Stimulated activated CD4-positive, alpha-beta T cell treated with anti-CD3 and anti-CD28 coated beads, TNF-alpha, amount 100 ng/mL, for 24 hours (primary cell): ENCODE measurements at places on chromosomes 5 and 9.

DNA sequence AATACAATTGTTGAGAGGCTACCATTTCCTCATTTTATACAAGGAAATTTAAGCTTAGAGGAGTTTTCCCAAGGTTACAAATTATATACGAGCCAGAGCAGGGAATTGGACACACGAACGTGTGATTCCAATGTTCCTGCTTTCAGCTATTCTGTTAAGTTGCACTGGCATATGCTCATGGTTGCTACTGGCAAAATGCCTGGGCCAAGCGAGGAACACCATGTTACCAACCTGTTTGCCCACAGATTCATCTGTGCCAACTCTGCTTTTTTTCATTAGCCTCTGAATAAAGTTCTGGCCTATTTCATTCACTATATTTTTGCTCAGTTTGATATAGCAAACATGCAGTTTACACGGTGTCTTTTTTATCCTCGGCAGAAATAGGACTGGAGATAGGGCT, 5.1 kb upstream of the C5orf46 start:
- no peak for DNase-seq

DNA sequence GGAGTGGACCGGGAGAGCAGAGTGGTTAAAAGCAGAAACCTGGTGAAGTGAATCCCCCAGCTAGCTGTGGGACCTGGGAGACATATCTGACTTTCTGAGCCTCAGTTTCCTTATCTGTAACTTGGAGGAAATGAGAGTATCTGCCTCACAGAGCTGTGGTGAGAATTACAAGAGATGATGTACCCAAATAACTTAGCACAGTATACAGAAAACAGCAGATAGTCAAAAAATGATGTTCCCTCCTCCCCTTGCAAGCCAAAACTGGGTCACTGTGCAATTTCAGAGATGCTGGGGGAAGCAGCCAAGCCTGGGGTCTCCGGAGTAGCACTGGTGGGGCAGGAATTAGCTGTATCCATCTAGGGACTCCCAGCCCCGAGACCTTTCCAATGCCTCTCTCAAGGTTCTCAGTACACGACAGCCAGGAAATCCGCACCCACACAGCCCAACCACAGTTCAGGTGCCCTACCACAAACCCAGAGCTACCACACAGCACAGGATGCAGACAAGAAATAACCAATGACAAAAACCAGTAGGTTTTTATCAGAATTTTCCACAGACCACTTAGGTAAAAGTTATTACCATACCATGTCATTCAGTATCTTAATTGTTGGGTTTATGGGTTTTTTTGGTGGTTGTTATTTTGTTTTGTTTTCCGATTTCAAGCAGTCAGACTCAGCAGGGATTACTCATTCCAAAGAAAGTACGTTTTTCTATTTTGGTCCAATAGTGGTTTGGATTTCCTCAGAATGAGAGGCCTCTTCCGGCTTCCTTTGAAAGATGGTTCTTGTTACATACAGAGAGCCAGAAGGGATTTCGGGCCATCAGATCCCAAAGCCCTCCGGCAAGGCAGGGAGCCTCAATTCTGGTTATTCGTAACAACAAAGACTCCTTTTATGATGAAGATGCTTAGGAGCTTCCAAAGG, 4.9 kb upstream of the HRH2 start:
- DNase-seq, result peak; percentile 63

DNA sequence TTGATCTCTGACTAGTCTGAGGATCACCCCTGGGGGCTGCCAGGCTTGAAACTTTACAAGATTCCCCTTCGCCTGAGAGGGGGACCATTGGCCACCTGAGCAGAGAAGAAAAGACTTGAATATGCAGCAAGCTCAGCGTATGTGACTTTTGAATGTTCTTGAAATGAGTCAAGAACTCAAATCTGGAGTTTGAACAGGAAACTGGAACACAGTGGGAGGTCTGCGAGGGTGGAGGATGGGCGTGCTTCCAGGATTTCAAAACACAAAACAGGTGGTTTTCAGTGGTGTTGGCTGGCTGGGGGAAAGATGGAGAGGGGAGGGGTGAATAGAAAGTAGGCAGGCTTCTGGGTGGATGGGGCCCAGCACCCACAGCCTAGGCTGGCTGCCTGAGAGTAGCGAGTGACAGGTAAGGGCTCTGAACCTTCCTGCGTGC, 40.6 kb downstream of the TMEM174 start:
- DNase-seq, result no peak

DNA sequence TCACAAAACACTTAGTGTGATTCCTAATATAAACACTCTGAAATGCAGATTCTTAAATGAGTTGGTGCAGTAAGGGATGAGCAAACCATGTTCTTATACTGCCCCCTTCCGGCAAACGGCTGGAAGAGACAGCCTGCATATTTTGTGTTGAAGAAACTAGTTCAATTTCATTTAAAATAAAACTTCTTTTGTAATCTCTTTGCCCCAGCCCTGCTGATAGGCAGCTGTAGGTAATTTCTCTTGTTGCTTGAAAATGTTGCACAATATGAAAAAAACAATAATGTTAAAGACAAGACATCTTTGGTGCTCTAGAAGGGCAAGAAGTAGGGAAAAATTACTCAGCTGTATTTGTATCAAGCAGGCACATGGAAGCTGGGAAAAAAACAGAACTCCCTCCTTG, 89.7 kb upstream of the CCNG1 start:
- no peak for DNase-seq

GRCh38 chr5:28766565-28767158, 1728.3 kb upstream of the CDH9 start:
- no peak for DNase-seq

GRCh38 chr9:138023394-138024124, 146.0 kb downstream of the CACNA1B start:
- no peak for DNase-seq

- no peak for DNase-seq
Measured at GRCh38 chr9:71966601-71967000, 55.2 kb downstream of the C9orf85 start.

GRCh38 chr9:97518166-97518908, 16.9 kb downstream of the TMOD1 start:
- DNase-seq, result no peak

DNA sequence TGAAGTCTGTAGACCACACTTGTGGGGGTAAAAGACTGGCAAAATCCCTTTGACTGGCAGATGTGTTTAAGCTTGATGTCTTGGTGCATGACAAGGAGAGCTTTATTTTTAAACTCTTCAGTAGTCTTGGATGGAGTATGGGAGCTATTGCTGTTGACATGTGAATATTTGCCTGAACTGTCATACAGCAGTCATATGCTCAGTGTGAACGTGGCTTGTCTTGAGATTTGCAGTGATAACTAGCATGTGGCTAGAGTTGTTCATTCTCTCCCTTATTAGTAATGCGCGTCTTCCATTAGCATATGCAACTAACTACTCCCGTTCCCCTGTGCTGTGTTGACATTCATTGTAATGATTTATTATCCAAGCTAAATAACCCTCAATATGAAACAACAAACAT, 523.6 kb upstream of the WWC1 start:
- no peak for DNase-seq

DNA sequence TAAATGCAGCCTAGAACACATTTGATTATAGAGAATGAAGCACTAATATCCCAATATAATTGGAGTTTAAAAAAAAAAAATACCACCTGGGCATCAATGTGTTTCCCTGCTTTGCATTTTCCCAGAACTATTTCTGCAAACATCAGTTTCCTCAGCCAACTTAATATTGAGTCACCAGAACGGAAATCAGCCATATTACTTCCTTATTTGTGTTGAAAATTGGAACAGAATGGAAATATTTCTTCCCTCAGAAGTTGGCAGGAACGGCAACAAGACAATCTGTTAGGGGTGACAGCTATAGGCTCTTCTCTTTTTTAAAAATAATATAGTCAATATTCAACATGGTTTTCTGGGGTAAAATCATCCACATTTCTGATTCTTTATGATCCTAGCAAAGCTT, 4.0 kb downstream of the MFAP3 start:
- DNase-seq, result no peak

DNA sequence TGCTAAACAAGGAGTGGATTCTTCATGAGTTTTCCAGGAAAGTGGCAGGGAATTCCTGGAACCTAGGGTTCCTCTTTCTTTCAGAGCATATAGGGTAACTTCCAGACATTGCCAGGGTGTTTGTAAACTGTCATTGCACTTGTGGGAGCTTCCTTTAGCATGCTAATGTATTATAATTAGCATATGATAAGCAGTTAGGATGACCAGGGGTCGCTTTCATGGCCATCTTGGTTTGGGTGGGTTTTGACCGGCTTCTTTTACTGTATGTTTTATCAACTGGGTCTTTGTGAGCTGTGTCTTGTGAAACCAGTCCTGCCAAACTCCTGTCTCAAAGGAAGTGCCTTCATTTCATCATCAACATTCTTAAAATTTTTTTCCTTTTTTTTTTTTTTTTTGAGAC, 11.9 kb upstream of the MELK start:
- no peak for DNase-seq

DNA sequence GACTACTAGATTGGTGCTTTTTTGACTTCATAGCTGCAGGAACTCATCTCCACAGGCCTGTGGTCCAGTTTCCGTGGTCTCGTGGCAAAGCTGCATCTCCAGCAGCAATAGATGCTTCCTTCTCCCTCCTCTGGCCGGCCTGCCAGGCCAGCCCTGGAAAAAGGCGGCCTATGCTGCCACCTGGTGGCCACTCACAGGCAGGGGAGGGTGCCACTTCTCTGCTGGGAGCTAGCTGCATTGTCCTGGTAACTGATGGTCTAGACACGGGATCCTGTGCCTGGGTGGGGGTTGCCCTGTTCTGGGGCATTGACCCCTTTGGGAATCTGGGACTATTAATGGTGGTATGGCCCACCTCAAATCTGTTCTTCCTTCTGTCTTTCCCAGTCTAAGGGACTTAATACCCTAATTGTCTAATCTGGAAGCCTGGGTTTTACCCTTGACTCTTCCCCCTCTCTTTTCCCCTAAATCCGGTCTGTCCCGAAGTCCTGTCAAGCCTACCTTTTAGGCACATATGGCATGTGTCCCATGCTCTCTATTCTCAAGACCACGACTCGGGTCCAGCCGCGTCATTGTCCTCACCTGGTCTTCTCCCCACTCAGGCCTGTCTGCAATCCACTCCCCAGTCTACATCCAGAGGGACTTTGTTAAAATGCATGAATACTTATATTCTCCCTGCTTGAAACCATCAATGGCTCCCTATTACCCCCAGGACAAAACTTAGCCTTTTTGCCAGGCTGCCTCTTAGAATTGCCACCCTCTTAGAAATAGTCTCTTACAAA, 20.1 kb upstream of the PTGS1 start:
- DNase-seq, result peak; percentile 58

DNA sequence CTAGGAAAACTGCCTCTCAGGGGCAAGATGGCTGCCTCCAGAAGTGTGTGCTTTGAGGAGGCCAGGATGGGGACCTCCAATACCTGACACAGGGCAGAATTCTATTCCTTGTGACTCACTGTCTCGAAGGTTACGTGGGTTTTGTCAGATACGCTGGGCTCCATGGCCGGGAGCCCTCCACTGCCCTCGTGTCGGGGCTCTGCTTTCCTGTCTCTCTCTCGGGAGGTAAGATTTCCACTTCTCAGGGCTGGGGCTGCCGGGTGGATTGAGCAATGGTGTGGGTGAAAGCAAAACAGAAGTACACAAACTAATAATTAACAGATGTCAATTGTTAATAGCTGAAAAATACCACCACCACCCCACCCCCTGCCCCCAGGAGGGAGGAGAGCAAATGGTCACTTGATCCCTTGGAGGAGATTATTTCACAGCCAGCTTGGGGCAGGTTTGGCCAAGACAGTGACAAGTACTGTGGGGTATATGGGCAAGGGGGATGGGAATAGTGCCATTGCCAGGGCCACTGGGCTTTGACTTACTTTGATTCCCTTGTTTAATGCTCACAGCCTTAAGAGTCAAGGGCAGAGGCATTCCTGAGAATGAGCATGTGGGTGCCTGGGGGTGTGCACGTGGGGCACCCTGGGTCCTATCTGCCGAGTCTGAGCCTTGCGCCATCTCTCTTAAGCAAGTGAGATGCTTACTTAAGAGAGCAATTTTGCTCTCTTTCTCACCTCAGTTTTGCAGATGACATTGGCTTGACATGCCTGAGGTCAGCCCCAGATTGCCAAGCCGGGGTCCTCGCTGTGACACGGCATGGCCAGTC, 28.8 kb upstream of the DAB2IP start:
- no peak for DNase-seq

DNA sequence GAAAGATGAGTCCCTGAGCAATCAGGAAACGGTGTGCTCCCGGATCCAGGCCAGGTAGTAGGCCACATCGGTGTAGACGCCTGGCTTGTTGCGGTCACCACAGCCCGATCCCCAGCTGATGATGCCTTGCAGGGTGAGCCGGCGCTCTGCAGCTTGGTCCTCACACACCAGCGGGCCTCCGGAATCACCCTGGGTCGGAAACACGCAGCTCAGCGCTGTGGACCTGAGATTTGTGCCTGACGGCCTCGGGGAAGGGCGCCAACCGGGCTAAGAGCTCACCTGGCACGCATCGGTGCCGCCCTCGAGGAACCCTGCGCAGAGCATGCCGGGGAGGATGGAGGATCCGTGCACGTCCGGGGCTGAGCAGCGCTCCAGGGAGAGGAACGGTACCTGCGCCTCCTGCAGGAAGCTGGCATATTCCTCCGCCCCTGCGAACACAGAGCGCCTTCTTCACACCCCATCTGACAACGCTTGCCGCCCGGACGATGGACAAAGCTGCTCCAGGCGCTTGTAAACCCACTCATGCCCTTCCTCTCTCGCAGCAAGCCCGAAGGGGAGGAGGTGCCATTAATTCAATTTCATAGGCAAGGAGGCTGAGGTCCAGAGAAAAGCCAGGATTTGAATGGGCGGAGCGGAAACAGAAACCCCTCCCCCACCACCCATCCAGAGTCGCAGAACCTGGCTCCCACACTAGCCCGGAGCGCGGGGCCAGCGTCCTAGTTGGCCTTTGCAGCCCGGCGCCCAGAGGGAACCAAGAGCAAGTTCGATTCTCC, 2.0 kb upstream of the PFN3 start:
- DNase-seq, result no peak

- DNase-seq, result peak; percentile 54
Measured at GRCh38 chr5:35853631-35854030, 3.1 kb upstream of the IL7R start.

GRCh38 chr5:171336521-171337209, 27.6 kb downstream of the TLX3 start:
- DNase-seq, result no peak

GRCh38 chr5:90747693-90748092, 189.1 kb downstream of the ADGRV1 start:
- DNase-seq, result no peak

DNA sequence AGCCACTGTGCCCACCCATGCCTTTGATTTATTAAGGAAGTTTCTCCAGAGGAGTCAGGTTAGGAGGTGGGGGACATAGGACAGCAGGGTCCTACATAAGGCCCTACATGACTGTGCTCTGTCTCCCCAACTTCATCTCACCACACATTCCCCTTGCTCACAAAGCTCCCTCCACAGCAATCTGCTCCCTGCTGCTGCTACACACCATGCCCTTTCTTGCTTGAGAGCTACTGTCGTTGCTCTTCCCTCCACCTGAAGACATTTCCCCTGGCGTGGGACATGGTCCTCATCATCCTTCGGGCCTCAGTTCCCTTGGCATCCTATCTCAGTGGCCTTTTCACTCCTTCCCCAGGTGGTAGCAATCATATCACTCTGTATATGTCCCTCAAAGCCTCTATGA, 75.9 kb upstream of the DAPK1 start:
- no peak for DNase-seq

- no peak for DNase-seq
Measured at GRCh38 chr5:150299571-150300327, 3.0 kb downstream of the ARSI start.

GRCh38 chr9:29965834-29966233, 2392.6 kb upstream of the C9orf72 start:
- no peak for DNase-seq

GRCh38 chr9:132732326-132733259, 62.3 kb downstream of the GTF3C4 start:
- DNase-seq, result no peak
